ENCODE measurements at places on chromosomes 6 and 20.

DNA sequence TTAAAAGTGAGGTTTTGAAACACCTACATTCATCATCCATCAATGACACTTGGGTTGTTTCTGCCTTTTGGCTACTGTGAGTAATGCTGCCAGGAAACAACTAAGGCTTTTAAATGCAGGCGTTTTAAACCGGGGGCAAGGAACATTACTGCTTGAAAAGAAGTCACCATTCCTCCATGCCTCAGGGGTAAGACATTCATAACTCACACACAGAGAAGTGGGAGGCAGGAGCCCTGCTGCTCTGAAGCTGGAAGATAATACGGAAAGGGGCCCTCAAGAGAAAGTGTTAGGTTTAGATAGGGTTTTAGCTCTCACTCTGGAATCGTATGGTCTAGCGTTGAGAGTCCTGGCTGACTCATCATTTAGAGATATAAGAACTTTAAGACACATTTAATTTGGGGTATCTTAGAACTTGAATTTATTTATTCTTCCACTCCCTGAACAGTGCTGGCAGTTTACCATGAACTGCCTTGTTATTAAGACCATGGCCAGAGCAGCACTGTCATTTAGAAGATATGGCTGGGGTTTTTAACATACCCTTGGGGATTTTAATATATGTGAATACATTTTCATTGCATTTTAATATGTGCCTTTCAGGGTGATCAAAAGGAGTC is 1.8 kb downstream of the TUBB1 start:
- no peak for DNase-seq

DNA sequence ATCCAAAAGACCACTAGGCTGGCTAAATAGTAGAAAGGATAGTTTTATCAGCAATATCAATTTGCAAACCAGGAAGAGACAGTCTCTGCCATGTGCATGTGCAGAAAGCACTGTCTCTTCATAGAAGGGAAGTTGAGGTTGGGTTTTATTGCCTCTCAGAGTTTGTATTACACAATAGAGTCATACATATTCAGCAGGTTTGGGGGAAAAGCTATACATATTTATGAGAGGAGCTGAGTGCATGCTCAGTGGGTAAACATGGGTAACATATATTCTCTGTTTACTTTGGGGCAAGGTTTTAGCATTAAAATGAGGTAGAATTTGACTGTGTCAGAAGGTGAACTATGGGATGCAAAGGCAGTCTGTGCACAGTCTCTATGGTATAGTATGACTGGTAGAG is 14.9 kb downstream of the TMEM170B start:
- DNase-seq = no peak

DNA sequence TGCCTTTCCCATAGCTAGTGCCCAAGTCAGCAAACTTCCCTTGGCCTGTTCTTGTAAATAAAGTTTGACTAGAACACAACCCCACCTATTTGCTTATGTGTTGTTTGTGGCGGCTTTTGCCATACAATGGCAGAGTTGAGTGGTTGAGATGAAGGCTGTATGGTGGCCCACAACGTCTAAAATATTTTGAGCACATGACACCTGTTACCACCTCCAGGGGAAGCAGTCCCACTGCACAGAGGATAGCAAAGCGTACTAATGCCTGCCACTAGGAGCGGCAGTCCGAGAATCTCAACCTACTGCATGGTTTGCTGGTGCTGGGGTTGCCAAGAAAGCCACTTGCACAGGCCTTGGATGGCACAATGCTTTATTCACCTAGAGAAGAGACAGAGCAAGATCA is 58.6 kb downstream of the TGM2 start:
- DNase-seq = no peak

GRCh38 chr6:135606392-135606791 is 108.9 kb upstream of the AHI1 start:
- DNase-seq = no peak

DNA sequence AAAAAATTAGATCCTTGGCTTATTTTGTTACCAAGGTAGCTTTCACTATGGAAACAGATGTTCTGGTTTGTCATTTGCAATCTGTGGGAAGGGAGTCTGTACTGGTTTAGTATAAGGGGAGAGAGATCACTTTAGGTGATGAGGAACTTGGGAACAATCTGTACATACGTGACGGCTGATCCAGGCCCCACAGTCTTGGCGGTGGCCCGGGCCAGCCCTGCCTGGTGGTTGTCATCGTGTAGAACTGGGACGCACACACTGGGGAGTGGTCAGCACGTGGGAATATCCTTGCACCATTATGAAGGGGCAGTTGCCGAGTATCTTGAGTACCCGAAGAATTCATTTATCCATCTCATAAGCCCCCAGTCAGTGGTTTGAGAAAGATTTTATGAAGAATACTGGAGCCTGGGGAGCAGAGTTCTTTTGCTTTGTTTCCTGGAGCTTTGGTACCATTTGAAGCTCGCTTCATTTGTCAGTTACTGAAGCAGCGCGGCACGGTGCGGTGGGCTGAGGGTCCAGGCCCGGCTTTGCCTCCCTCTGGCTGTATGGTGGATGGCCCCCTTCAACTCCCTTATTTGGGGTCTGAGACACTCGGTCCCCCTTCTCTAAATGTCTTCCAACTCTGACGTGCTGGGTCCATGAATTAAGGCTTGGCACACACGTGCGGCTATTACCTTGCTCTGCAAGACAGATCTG is 22.8 kb upstream of the CLDN20 start:
- DNase-seq = no peak

GRCh38 chr6:151179321-151179720 is 60.4 kb upstream of the AKAP12 start:
- DNase-seq = no peak

GRCh38 chr6:3696525-3697088 is 54.9 kb downstream of the PXDC1 start:
- DNase-seq = no peak
